Urinary bladder (tissue), 4 donors: ENCODE measurements at places on chromosomes 2 and 18. TPM values are rescaled to one million over a fixed set of nuclear protein-coding genes. Genes with fewer than 3 reads are reported as not detected.

The LCT gene
- total RNA-seq = not detected

The DSG4 gene
- total RNA-seq = 0.26 TPM

The COQ10B gene
- 29.5 TPM for total RNA-seq

The SERPINB12 gene
- not detected for total RNA-seq

- DNase-seq = no peak
Measured at GRCh38 chr2:207176247-207176646, 10.5 kb upstream of the KLF7 start.

DNA sequence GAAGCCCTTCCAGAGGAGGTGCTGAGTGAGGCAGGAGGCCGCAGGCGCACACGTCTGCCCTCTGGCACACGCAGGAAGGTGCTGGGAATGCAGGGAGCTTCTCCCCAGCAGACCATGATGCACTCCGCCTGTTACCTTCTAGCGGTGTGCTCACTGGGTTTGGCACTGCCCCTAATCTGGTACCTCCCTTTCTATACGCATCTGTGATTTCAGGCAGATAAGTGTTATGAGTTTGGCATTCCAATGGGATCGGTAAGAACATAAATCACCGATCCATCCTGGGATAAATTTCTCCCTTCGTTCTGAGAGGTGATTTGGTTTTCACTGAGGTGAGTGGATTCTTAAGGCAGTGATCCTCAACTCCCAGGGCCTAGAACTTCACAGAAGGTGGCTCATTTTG, 34.6 kb downstream of the ODC1 start:
- no peak for DNase-seq

DNA sequence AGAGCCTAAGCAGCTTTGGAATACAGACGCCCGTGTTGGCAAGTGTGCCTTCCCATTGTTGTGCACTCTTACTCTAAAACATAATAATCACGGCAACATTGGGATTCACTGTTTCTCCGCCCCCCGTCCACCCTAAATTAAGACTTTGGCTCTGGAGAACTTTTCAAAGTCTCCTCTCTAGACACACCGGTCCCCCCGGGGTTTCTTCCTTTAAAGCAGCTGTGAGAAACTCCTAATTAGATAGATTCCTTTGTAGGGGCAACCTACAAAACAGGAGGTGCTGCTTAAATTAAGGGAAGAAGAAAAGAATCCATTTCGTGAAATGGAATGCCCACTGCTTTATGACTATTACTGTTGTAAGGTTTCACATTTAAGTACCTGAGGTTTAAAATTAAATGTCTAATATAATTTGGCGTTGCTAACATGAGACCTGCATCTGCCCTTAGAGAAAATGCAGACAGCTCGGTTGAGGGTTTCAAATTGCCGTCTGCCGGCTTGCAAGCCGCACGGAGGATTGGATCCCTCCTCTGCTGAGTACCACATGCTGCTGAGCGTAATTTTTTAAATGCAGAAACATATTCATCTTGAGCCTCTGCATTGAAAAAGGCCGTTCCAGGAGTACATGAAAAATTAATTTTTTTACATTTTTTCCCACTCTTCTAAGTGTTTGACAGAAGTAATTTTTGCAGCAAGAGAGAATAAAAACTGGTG, 233.3 kb downstream of the GBX2 start:
- DNase-seq = no peak

DNA sequence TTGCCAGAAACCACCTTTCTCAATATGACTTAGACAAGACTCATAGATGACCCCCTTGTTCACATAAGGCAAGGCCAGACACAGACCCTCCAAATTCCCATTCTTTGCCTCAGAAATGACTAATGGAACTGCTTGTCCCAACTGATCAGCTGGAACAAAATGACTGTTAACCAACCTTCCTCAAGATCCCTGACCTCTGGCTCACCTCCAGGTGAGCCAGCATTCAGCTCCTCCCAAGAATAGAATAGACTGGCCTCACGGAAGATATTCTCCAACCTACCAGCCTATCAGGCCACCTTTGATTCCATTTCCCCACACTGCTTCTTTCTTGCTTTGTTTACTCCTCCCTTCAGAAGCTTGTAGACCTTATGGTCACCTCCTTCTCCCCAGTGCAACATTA, 195.7 kb upstream of the VWC2L start:
- DNase-seq = no peak

- DNase-seq = no peak
Measured at GRCh38 chr2:172777431-172777830, 41.8 kb downstream of the RAPGEF4 start.

DNA sequence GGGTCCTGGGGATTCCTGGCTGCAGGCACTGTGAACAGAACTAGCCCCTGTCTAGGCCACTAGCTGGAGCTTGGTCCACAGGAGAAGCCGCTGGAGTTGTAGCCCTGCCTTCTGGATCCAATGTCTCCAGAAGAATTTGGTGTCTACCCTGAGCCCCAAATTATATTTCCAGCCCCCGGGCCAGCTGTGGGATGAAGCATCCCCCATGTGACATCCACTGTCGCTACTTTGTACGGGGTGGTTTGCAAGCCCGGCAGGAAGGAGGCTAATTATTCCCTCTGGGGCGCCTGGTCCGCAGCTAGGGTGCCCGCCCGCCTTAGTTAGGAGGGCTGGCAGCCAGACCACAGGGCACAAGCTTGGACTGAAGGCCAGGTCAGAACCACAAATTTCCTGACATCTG, 106.5 kb downstream of the SMAD7 start:
- DNase-seq = no peak
